ENCODE measurements at places on chromosomes 1 and 21.

- DNase-seq: no peak
These were observed 195.0 kb upstream of the RGS18 start for GRCh38 chr1:191963286-191963685.

GRCh38 chr1:213985209-213986019 is 2.4 kb upstream of the PROX1 start:
- DNase-seq: no peak

- no peak for DNase-seq
These were observed 249.2 kb downstream of the TOMM20 start for GRCh38 chr1:234879147-234880080.

DNA sequence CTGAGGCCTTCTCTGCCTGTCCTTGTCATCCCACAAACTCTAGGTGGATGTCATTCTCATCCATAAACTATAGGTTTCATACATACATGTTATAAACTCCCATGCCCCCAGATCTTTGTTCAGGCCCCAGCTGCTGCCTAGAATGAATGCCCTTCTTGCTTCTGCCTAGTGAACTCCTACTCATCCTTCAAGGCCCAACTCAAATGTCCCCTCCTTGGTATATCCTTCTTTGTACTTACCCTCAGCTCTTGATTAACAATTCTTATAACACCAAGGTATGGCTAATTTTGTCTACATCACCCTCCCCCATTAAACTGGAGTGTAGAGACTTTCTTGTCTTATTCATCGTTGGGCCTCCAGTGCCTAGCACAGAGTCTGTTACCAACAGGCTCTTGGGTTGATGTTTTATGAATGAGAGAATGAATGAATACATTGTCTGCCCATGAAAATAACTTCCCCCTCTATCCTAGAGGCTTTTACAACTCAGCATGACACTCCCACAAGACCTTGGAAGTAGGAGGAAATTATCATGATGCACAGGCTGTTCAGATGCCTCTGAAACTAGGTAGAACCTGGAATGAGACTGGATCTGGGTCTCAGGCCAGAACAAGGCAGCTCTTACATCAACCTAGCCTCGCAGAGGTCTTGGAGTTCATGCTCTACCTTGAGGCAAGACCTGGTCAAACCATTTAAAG is 26.9 kb downstream of the EPHB2 start:
- DNase-seq: no peak

DNA sequence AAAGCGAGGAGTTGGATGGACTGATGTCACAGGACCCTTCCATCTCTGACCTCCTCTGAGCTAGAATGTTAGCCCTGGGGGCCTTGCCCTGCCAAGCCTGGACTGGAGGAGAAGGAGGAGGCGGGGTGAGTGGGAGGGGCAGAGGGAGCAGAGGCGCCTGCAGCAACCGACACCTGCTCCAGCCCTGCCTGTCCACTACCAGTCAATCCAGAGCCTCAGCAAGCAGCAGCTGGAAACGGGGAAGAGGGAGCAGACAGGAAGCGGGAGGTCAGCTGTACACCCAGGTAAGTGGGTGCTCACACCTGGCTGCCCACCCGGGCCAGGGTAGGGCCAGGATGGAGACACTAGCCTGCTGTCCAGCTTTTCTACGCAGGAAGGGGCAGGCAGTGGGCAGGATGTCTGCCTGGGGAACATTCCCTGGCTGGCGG is at the start of gene IGFN1:
Gene IGFN1 (plus strand): TSS at position 201 of the 428 bp plus-strand sequence. CDS start 2,470 bp downstream, outside the sequence.
- no peak for DNase-seq

GRCh38 chr1:195415584-195415983 is 1192.7 kb downstream of the KCNT2 start:
- DNase-seq: no peak

Measured in right atrium auricular region (tissue), 2 donors.